ENCODE measurements at places on chromosomes 4 and X.
A peak's percentile ranks its signal among the peaks of the same experiment; 100 is the strongest.

GRCh38 chr4:133152330-133152821, 3.3 kb downstream of the PCDH10 start:
- DNase-seq = no peak

- no peak for DNase-seq
Measured at GRCh38 chr4:5142726-5143125, 91.4 kb downstream of the STK32B start.

GRCh38 chr4:75015627-75016026, 82.7 kb downstream of the PARM1 start:
- no peak for DNase-seq

GRCh38 chrX:1249101-1249887, 19.3 kb upstream of the CSF2RA start:
- no peak for DNase-seq

DNA sequence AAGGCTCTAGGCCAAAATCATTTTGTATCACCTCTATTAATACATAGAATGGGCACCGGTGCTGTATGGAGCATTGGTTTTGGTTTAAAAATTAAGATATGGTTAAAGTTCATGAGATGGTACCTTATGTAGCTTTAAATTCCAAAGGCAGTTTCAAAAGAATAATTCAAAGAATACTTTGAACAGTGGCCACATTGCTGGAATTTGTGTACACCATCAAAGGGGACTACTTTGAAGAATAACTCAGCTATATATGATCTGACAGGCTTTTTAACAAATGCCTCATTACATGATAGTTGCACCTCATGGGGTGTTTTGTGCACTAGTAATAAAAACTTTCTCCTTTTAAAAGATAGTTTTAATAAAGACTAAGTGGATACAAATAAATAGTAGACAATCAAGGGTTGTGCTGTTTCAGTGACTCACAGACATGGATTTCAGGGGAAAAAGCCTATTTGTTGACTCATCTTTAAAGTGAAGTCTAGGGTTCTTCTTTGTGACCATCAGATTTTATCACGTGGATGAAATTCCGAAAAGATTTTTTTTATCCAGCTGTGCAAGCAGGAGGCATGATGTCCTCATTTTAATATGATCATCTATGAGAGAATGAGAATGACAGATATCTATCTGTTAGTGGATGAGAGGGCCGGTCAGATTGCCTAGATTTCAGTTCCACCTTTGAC, 12.8 kb downstream of the MTM1 start:
- no peak for DNase-seq

- peak; percentile 29 for DNase-seq
Measured at GRCh38 chr4:84417997-84418709, 80.9 kb downstream of the NKX6-1 start.

- no peak for DNase-seq
Measured at GRCh38 chr4:113159942-113160545, 110.6 kb downstream of the ANK2 start.

- DNase-seq = no peak
Measured at GRCh38 chrX:34382416-34382815, 250.3 kb upstream of the FAM47A start.

DNA sequence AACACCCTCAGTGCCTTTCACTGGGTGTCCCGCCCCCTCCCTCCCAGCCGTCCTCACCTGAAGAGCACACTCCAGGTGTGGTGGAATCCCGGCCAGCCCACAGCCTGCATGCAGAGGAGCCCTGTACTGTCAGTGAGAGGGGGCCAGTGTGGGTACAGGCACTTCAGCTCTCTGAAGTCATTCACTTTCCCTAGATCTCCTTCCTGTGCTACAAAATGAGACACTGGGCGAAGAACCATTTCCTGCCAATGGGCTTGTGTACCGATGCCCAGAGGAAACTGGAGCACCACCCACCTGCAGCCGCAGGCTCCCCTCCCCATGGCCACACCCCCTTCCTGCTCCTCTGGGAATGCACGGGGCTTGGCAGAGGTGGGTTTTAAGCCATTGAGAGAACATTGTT, 73.9 kb upstream of the C4orf50 start:
- DNase-seq = no peak

GRCh38 chr4:110902500-110902899, 279.6 kb upstream of the PITX2 start:
- no peak for DNase-seq

GRCh38 chr4:176289561-176289960, 20.5 kb upstream of the ASB5 start:
- DNase-seq = no peak

- DNase-seq = no peak
Measured at GRCh38 chr4:91963486-91963885, 340.3 kb upstream of the GRID2 start.
